ENCODE measurements at places on chromosomes 2 and 18.
A peak's percentile ranks its signal among the peaks of the same experiment; 100 is the strongest.

DNA sequence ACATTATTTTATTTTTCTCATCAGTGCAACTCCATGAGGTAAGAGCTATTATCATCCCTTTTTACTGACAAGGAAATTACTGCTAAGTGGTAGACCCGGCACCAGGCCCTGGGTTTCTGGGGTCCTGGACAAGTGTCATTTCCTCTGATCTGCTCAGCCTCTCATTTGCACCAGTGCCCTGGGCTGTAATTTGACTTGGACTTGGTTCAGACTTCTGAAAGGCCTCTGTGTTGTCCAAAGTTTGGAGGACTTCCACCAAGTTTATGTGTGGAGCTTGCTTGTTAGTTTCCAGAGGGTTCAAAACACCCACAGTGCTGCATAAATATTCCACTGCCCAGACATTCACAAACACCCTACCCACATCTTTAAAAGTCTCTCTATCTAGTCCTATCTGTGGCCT, 44.0 kb upstream of the PPP1CB start:
- no peak overlapping the region for H3K4me3 ChIP-seq
- H3K27me3 ChIP-seq: no peaks in the 10 kb centered on the region
- H3K4me1 ChIP-seq: no peaks in the 10 kb centered on the region
- H3K27ac ChIP-seq: no peak overlapping the region

DNA sequence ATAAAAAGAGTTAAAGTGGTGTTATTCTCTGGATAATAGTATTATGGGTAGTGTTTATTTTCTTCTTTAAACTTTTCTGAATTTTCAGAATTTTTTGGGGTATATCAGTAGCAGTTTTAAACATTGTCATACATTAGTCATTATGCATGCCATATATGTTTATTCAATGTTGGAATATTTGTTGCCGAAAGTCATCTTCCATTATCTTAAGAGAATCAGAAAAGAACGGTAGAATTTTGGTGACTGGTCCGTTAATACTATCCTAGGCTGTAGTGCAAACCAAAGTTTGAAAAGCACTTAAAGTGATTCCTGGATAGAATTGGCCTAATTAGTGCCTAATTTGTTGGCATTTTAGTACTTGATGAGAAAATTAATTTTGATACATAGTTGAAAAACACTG, 244.1 kb downstream of the PHLPP1 start:
- H3K27me3 ChIP-seq: no peaks in the 10 kb centered on the region
- no peak overlapping the region for H3K4me3 ChIP-seq
- DNase-seq: no peak
- H3K36me3 ChIP-seq: no peaks in the 10 kb centered on the region
- H3K27ac ChIP-seq: no peak overlapping the region
- no peaks in the 10 kb centered on the region for H3K4me1 ChIP-seq

GRCh38 chr18:63314062-63314790, 5.3 kb downstream of the BCL2 start:
- no peak overlapping the region for H3K4me3 ChIP-seq

- peaks cover 53% of the 10 kb centered on the region for H3K4me1 ChIP-seq
- no peaks in the 10 kb centered on the region for H3K27me3 ChIP-seq
- DNase-seq: peak; percentile 40
- no peak overlapping the region for H3K4me3 ChIP-seq
- peak overlapping the region; percentile 34 for H3K27ac ChIP-seq
Observed at GRCh38 chr2:157838442-157839161, 37.5 kb downstream of the ACVR1 start.

GRCh38 chr2:25557179-25558036, 116.0 kb downstream of the DTNB start:
- H3K27ac ChIP-seq: no peak overlapping the region
- DNase-seq: no peak
- H3K36me3 ChIP-seq: no peaks in the 10 kb centered on the region

GRCh38 chr2:72013726-72014125, 133.9 kb downstream of the CYP26B1 start:
- no peak for DNase-seq
- H3K4me1 ChIP-seq: no peaks in the 10 kb centered on the region
- H3K36me3 ChIP-seq: no peaks in the 10 kb centered on the region
- H3K27ac ChIP-seq: no peak overlapping the region
- H3K27me3 ChIP-seq: no peaks in the 10 kb centered on the region

DNA sequence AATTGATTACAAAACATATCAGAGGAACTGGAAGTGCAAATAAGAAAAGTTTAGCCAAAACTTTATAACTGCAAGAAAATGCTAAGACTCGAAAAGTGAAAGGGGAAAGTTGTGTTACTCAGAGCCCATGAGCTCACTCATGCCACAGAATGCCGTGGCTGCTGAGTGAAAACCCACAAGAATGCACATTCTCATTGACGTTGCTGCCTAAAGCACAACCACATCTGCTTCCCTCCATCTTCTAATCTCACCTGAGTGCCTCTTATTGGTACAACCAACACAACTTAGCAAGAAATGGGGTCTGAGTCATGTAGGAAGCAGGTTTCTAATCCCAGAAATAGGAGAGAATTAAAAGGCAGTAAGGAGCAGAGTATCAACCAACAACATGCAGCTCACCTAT, 259.7 kb downstream of the LNPK start:
- no peaks in the 10 kb centered on the region for H3K36me3 ChIP-seq
- H3K27ac ChIP-seq: no peak overlapping the region
- DNase-seq: no peak
- peaks cover 3% of the 10 kb centered on the region for H3K4me1 ChIP-seq

GRCh38 chr2:24083567-24084385, 858 bp downstream of the TP53I3 start:
- peaks cover 12% of the 10 kb centered on the region for H3K4me1 ChIP-seq
- H3K4me3 ChIP-seq: peak overlapping the region; percentile 59
- peak overlapping the region; percentile 96 for H3K27ac ChIP-seq
- DNase-seq: peak; percentile 91

DNA sequence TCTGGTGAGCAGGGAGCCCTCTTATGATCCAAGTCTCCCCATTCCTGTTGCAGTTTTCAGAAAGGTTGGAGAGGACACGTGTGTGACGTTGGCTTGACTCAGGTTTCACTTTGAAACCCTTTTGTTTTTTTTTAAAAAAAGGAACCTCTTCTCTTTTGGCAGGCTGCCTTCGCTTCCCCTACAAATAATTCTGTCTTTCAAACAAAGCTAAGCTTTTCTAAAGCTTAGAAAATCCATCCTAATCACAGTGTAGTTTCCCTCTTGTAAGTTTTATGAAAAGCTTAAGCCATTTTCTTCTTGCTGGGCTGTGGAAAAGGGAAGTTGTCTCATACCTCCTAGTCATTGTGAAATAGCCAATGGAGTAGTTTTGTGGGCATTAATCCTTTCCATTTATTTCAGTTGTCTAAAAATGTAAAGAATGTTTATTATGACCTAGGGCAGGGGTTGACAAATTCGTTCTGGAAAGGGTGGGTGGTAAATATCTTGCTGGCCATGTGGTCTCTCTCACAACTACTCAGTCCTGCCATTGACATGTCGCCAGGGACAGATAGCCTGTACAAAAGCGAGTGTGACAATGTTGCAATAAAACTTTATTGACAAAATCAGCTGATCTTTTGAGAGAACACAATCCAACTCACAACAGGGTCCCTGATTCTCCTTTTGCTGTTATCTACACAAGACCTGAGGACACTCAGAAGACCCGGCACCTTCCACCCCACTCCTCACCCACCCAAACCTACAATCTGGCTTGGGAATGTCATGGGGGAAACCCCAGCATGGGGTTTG, 878.8 kb downstream of the RNF144A start:
- H3K4me1 ChIP-seq: peaks cover 7% of the 10 kb centered on the region
- DNase-seq: peak; percentile 17
- no peaks in the 10 kb centered on the region for H3K27me3 ChIP-seq

DNA sequence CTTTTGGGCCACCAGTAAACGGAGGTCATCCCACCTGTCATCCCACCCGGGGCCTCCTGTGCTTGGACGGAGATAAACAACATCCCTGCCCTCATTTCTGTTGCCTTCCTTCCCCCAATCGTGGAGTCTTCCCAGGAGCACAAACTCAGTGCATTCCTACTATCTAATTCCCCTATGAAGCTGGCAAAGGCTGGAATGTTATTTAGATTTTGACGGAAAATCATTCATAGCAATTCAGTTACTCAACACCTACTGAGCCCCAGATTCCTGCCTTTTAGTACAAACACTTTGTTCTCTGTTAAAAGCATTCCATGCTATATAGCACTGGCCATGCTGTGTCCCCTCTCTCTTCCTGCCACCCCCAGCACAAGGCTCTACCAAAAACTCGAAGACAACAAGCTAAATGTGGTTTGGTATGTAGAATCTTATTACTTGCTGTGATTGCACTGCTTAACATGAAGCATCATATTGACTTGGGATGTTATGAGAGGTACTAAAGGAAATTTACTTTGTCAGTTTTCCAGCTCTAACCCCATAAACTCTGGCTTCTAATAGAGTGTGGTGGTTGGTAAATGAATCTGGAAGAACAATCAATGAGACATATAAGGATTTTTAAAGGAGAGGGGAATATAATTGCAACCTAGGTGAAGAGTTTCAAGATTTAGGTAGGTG, 32.3 kb upstream of the IMPA2 start:
- no peak for DNase-seq
- no peaks in the 10 kb centered on the region for H3K27me3 ChIP-seq
- H3K36me3 ChIP-seq: no peaks in the 10 kb centered on the region
- H3K4me1 ChIP-seq: peaks cover 16% of the 10 kb centered on the region
- no peak overlapping the region for H3K27ac ChIP-seq
- H3K4me3 ChIP-seq: no peak overlapping the region

- DNase-seq: no peak
- H3K27me3 ChIP-seq: no peaks in the 10 kb centered on the region
- peaks cover 28% of the 10 kb centered on the region for H3K4me1 ChIP-seq
- no peak overlapping the region for H3K4me3 ChIP-seq
- H3K36me3 ChIP-seq: no peaks in the 10 kb centered on the region
Observed at GRCh38 chr2:134155134-134155533, 98.7 kb upstream of the MGAT5 start.

DNA sequence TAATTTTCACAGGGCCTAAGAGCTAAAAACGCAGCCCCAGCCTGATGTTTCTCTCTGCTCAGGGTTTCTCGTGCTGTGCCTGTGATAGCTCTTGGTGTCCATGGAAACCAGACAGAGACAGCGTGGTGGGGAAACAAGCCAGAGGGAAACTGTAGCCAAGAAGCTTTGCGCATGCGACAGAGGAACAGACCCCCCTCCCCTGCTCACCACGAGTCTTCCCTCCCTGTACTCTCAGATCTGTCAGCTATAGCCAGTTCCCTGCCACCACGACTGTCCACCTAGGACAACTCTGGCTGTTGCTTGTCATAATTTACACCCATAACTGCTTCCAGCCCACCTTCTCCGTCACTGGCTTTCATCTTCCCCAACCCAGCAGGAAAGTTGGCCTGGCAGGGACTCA, 13.2 kb upstream of the DNAJC27 start:
- H3K27me3 ChIP-seq: no peaks in the 10 kb centered on the region
- no peak overlapping the region for H3K27ac ChIP-seq
- no peaks in the 10 kb centered on the region for H3K36me3 ChIP-seq
- H3K4me1 ChIP-seq: peaks cover 9% of the 10 kb centered on the region

DNA sequence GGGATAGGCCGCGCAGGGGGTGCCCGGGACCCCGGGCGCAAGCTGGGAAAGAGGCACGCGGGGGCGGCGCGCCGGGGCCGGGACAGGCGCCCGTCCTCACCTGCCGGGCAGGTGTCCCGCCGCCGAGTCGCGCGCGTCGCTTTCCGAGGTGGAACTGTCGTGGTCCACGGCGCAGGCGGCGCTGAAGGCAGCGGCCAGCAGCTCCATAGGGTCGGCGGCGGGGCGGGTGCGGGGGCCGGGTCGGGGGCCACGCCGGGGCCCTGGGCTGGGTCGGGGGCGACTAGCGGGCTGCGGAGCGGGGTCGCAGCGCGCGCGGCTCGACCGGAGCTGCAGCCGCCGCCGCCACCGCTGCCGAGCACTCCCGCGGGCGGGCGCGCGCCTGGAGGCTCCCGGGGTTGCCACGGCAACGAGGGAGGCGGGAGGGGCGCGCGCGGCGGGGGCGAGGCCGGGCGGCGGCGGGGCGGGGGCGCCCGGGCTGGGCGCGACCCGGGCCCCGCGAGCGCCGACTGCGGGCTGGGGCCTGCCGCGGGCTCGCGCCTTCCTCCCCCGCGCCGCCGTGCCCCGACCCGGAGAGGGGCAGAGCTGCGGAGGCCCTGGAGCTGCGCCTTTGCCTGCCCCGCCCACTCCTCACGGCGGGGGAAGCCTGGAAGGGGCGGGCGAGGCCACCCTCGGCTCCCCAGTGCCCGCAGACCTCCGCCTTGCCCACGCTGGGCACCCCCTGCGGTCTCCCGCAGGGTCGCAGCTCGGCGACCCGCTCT, 57.9 kb downstream of the SNORC start:
- H3K27me3 ChIP-seq: peaks cover 94% of the 10 kb centered on the region
- peak; percentile 90 for DNase-seq
- H3K4me1 ChIP-seq: peaks cover 27% of the 10 kb centered on the region
- H3K36me3 ChIP-seq: no peaks in the 10 kb centered on the region
- peak overlapping the region; percentile 64 for H3K4me3 ChIP-seq
- no peak overlapping the region for H3K27ac ChIP-seq

- no peaks in the 10 kb centered on the region for H3K27me3 ChIP-seq
- H3K4me1 ChIP-seq: peaks cover 3% of the 10 kb centered on the region
- H3K4me3 ChIP-seq: no peak overlapping the region
- no peaks in the 10 kb centered on the region for H3K36me3 ChIP-seq
- DNase-seq: peak; percentile 16
- no peak overlapping the region for H3K27ac ChIP-seq
Observed at GRCh38 chr18:64103986-64104385, 44.9 kb downstream of the LINC00305 start.

DNA sequence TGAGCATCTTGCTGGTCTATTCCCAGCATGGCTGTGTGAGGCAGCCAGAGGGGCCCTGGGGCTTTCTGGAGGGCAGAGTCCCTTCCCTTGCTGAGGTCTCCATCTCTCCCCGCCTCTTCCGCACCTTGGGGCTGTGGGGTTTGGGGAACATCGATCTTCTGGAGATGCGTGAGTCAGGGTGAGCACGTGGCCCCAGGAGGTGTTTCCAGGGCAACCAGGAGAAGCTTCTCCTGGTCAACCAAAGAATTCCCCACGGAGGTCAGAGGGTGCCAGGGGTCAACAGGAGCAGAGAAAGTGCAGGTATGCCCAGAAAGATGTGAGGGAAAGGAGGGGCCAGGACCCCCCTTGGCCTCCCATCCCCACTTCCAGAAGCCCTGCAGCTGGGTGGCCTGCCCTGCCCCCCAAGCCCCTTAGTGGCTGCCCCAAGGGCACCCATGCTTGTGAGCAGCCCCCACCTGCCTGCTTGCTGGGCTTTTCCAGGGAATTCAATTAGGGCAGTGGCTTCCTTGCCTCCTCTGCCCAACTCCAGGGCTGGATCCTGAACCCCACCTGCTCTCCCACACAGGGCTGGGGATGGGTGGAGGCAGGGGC, 2.8 kb upstream of the PROM2 start:
- no peaks in the 10 kb centered on the region for H3K4me1 ChIP-seq
- no peaks in the 10 kb centered on the region for H3K36me3 ChIP-seq
- no peak overlapping the region for H3K4me3 ChIP-seq
- no peak overlapping the region for H3K27ac ChIP-seq
- no peak for DNase-seq
- H3K27me3 ChIP-seq: no peaks in the 10 kb centered on the region

GRCh38 chr2:74618410-74619083, 29.6 kb downstream of the M1AP start:
- no peak overlapping the region for H3K4me3 ChIP-seq
- no peaks in the 10 kb centered on the region for H3K27me3 ChIP-seq
- H3K27ac ChIP-seq: no peak overlapping the region
- DNase-seq: no peak

- H3K27ac ChIP-seq: no peak overlapping the region
- H3K4me1 ChIP-seq: peaks cover 42% of the 10 kb centered on the region
- H3K36me3 ChIP-seq: no peaks in the 10 kb centered on the region
- no peaks in the 10 kb centered on the region for H3K27me3 ChIP-seq
Observed at GRCh38 chr2:75431763-75432162, 129.0 kb downstream of the EVA1A start.

All from neural progenitor cell (in vitro differentiated cells).